BJ (cell line): ENCODE measurements at places on chromosomes 12 and 14.

DNA sequence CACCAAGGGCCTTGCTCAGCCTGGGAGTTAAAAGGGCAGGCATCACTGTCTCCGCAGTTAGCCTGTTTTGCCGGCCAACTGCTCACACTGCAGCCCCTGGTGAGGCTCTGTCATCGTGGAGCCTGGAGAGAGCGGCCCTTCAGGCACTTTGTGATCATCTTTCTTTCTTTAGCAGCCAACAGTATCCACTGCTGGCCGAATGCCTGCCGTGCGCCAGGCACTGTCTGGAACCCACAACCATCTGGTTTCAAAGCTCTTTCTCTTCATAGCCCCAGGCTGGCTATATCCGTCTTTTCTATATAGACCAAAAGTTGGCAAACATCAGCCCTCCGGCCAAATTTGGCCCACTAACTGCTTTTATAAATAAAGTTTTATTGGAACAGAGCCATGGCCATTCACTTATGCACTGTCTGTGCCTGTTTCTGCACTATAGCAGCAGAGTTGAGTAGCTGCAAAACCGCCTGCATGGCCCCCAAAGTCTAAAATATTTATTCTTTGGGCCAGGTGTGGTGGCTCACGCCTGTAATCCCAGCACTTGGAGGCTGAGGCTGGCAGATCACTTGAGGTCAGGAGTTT lies 29.5 kb downstream of the SLC8B1 start:
- DNase-seq: no peak

- no peak for DNase-seq
These were observed 46.1 kb upstream of the DLK1 start for GRCh38 chr14:100680439-100681051.

- DNase-seq: peak; percentile 11
These were observed 93.9 kb upstream of the DCN start for GRCh38 chr12:91276509-91276908.

DNA sequence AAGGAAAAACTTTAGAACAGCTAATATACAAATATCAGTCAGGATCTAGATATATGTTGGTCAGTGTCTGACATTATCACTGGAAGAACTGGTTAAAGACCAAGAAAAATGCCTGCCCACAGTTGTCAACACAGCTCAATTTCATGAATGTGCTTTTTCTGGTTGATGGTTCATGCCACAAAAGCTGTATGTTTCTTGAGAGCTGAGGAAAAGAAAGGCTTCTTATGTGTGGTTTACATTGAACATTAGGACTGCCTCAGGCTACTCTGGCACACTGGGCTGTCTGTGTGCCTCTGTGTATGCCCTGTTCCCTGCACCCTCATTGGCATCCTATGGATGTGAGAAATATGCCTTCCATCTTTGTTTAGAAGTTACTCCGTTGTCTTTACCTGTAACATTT lies 218.8 kb upstream of the RGS6 start:
- no peak for DNase-seq

- no peak for DNase-seq
These were observed 11.9 kb upstream of the GOLGA3 start for GRCh38 chr12:132840536-132840935.

GRCh38 chr12:66607147-66607546 lies 71.7 kb downstream of the GRIP1 start:
- DNase-seq: no peak

DNA sequence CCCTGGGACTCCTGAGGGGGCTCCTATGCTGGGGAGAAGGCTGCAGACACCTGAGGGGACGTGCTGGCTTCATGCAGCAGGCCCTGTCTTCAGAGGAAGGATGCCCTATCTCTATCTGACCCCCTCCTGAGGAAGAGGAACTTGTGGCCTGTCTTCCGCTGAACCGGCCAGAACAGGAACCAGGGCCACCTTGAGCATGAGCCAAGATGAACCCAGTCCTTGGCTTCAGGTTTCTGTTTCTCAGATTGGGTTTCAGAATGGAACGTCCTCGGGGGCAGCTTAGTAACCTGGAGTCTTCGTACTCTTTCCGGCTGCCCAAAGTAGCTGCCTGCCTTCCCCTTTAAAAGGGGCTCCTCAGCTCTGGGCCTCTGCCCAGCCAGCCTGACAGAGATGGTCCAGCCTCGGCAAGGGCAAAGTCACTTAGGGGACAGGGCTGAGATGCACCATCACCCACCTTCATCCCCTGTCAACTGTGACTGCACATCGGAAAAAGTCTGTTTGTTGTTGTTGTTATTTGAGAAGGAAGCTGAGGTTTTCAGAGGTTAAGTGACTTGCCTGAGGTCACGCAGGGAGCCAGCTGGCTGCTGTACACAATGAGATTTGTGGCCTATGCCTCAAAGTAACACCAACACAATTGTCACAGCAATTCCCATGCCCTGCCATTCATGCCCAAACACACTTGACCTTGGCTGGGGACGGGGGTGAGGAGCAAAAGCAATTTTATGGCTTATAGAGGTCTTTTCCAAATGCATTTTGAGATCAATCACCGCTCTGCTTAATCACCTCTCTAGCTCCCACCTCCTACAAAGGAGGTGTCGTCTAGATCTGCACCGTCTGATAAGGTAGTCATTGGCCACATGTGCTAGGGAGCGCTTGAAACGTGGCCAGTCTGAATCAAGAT lies 13.4 kb downstream of the ASB2 start:
- no peak for DNase-seq

GRCh38 chr12:2173971-2174370 lies 121.2 kb downstream of the CACNA1C start:
- DNase-seq: no peak

DNA sequence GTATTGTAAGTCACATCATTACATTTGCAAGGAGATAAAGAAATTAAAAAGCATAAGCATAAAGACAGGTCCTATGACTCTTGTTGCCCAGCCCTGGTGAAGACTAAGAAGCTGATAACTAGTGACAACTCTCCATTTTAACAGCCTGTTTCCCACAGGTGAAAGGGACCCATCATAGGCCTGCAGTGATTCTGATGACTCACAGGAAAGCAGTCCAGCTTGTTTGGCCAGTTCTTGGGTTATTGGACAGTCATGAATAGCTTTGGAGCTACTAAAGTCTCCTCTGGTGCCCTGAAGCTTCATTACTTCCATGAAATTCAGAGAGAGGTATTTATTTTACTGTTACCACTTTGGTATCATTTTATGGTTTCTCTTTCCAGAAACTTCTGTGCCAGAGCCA lies 55.5 kb upstream of the DYRK2 start:
- no peak for DNase-seq

GRCh38 chr14:22987291-22987690 lies 4.9 kb upstream of the AJUBA start:
- DNase-seq: no peak

- DNase-seq: no peak
These were observed 19.4 kb downstream of the AEBP2 start for GRCh38 chr12:19458733-19459132.

GRCh38 chr14:60485057-60485597 lies 736 bp downstream of the C14orf39 start:
- no peak for DNase-seq

- no peak for DNase-seq
These were observed 4.4 kb upstream of the SCAF11 start for GRCh38 chr12:45994736-45995135.

- no peak for DNase-seq
These were observed 575 bp downstream of the NAA30 start for GRCh38 chr14:57390806-57391516.

GRCh38 chr14:74190927-74191575 lies 48.2 kb upstream of the VSX2 start:
- DNase-seq: no peak

DNA sequence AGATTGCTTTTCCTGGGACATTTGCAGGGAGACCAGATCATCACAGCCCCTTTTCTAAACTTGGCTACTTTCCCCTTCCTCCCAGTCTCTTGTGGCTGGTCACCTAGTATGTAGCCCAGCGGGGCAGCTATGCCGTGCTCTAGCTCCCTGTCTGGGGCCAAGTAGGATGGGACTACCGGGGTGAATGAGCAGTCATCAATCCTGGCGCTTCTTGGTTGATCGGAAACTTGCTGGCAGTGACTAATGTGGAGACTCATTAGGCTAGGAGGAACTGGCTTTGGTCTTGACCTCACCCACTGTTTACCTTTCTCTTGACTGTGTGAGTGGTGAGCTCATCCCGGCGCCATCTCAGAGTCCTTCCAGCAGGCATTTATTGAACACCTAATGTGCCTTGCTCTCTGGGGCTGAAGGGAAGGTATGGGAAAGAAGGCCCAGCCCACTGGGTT lies 15.9 kb downstream of the PLEKHG3 start:
- DNase-seq: no peak

- no peak for DNase-seq
These were observed 150.9 kb downstream of the TTLL5 start for GRCh38 chr14:75811872-75812499.

- no peak for DNase-seq
These were observed 412.5 kb downstream of the CCDC91 start for GRCh38 chr12:28602786-28603185.

GRCh38 chr12:26062566-26062965 lies 62.3 kb downstream of the BHLHE41 start:
- no peak for DNase-seq

GRCh38 chr14:22456998-22457594 lies 131.9 kb downstream of the DAD1 start:
- DNase-seq: no peak

- DNase-seq: no peak
These were observed 120.3 kb upstream of the FLRT2 start for GRCh38 chr14:85409481-85410210.

- DNase-seq: no peak
These were observed 18.0 kb upstream of the TCP11L2 start for GRCh38 chr12:106284358-106285105.

DNA sequence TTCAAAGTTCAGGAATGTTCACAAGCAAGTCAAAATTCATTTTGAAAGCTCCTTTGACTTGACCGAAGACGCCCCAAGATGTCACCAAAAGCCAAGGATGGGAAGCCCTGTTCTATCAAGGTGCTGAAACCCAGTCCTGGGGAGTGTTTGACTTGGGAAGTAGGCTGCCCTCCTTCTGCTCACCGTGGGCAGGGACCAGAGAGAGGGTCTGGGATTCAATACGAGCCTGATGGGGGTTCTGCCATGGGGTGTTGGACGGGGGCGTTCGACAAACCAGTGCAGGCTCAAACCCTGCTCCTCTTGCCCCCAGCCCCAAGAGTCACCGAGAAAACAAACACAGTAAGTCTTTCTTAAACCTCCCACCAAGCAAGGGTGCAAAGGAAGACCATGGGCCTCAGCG lies 150.1 kb upstream of the DIO3 start:
- DNase-seq: no peak

DNA sequence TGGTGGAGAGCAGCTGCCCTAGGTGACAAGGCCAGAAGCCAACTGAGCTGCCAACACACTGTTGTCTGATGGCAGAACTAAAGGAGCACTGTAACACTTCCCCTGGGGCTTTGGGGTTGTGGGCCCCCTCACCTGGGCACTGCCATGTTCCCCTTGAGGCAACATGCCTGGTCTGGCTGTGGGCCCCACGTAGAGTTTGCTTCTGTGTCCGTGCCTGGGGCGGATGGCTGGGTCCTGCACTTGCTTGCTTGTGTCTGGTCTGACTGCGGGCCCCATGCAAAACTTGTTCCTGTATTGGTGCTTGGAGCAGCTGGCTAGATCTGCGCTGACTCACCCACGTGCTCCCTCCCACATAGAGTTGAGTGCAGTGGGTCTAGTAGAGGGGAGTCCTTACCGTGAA lies 78.4 kb downstream of the MNAT1 start:
- no peak for DNase-seq

- DNase-seq: no peak
These were observed 38.5 kb downstream of the IL31 start for GRCh38 chr12:122135437-122136031.

GRCh38 chr12:95736631-95737030 lies 53.9 kb downstream of the NTN4 start:
- no peak for DNase-seq

DNA sequence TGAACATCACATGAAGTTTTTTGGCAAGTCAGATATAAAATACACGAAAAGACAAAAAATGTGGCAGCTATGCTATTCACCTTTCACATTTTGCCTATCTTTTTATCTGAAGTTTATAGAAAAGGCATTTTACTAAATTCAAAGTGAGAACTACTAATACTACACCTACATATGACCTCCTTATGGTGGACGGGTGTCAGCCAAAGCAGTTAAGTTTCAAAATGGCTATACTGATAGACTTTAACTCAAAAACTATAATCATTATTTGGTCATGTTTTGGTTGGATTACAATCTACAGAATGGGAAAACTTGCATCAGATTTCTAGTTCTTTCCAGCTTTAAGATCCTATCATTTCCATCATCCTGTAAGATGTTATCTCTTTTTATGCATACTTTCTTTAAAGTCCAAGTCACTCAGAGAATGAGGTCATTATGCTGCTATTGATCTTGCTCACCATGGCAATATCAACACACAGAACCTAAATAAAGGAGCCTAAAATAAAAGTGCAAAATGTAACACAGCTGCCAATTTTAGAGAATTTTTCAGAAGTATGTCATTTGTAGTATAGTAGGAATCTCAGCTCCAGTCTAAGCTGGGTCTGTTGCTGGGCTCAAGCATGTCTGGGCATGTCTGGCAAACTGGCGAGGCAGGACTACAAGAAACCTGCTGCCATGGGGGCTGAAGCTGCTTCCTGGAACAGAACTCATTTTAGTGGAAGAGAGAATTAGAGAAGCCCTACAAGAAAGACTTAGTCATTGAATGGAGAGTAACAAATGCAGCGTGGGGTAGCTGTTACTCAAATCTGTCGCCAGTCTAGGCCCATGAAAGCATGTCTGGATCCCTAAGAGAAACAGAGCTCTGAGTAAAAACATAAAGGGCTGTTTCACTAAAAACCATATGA lies 7.6 kb upstream of the AEBP2 start:
- DNase-seq: peak; percentile 73

- no peak for DNase-seq
These were observed 2.4 kb downstream of the SLC35F4 start for GRCh38 chr14:57863471-57863870.

GRCh38 chr14:104507443-104507842 lies 72.1 kb upstream of the C14orf180 start:
- DNase-seq: no peak

- DNase-seq: no peak
These were observed 101.6 kb upstream of the PLXNC1 start for GRCh38 chr12:94046626-94047410.

DNA sequence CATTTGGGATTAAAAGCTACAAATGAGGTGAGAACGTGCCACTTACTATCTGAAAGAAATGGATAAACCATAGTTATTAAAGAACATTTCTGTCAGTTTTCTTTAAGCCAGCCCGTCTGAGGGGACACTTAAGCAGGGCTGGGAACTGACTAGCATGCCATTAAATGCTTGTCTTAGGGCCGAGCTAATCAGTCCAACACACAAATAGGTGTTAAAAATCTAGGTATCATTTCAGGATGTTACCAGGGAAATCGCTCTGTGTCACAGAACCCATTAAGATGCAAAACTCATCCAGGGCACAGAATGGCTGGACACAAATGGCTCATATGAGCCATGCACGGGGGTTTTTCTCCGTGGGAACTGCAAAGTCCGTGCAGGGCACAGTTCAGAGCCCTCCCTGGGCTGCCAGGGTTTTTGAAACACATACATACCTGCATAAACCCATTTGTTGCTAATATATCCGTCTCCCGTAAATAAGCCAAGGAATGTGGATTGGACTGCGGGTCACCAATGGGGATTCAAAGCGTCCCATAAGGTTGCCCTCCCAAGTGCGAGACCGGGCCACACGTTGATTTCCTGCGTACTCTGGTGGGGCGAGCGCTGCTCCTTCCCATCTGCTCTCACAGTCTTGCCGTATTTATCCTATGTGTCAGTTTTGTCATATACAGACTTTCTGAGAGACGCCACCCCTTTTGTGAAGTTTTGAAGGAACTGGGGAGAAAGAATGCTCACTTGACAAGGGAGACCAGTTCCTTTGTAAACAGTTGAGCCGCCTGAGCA lies 5.4 kb upstream of the GSC start:
- DNase-seq: no peak
